ENCODE measurements at places on chromosomes 2 and 18. TPM values are rescaled to one million over a fixed set of nuclear protein-coding genes. Genes with fewer than 3 reads are reported as not detected.
A peak's percentile ranks its signal among the peaks of the same experiment; 100 is the strongest.

Gene TLX2
- total RNA-seq, result not detected

Gene INHA
- total RNA-seq, result 0.52 TPM

Gene ZNF385B
- 0.27 TPM for total RNA-seq

Gene TCF23
- total RNA-seq, result not detected

GRCh38 chr2:23248667-23249066 is 136.3 kb upstream of the KLHL29 start:
- no peaks in the 10 kb centered on the region for H3K27me3 ChIP-seq
- no peak for DNase-seq
- no peak overlapping the region for H3K4me3 ChIP-seq
- no peak overlapping the region for H3K27ac ChIP-seq
- H3K36me3 ChIP-seq, result no peaks in the 10 kb centered on the region

DNA sequence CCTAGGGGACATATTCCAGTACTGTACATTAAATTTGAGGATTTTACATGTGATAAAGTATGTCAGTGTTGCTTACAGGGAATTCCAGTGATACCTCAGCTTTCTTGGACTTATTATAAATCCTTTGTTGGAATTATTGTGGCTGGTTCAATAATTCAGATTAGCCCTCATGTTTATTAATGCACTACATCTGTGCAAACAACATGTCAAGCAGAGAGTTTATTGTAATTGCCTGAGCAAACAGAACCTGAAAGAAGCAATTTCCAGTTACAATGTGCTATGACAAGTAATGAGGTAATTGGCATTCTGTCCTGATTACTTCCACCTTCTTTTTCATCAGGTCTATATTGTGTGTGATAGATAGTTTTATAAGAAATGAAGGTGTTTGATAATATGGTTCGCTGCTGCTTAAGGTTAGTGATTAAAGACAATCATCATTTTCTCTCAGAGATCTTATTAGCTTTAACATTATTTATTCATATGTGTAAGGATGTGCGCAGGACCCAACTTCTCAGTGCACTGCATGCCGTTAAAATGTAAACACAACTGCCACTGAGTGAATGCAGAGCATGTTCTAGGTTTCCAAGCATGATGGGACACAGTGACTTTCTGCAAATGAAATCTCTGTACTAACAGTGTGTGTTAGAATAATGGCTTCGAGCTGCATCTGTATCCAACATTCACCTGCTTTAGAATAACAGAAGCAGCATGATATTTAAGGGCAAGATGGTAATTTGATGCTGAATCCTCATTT is 973.7 kb upstream of the POU3F3 start:
- H3K27me3 ChIP-seq, result no peaks in the 10 kb centered on the region
- DNase-seq, result no peak
- H3K36me3 ChIP-seq, result no peaks in the 10 kb centered on the region
- H3K4me3 ChIP-seq, result no peak overlapping the region
- H3K4me1 ChIP-seq, result no peaks in the 10 kb centered on the region
- H3K27ac ChIP-seq, result no peak overlapping the region

DNA sequence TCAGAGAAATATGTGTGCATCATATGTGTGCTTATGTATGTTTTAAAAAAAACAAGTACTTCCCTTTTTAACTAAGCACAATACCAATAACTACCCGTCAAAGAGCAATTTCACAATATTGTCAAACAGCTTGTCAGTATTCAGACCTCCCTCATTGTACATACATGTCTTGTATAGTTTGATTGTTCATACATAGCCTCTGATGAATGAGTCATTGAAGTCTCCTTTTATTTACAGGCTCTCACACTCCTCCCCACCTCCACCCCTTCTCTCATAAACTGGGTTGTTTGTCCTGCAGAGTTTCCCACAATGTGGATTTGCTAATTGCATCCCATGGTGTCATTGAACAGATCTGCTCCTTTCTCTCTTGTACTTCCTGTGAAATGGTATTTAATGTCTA is 132.8 kb upstream of the L3MBTL4 start:
- H3K27me3 ChIP-seq, result no peaks in the 10 kb centered on the region
- no peak for DNase-seq
- H3K36me3 ChIP-seq, result no peaks in the 10 kb centered on the region
- no peak overlapping the region for H3K27ac ChIP-seq

DNA sequence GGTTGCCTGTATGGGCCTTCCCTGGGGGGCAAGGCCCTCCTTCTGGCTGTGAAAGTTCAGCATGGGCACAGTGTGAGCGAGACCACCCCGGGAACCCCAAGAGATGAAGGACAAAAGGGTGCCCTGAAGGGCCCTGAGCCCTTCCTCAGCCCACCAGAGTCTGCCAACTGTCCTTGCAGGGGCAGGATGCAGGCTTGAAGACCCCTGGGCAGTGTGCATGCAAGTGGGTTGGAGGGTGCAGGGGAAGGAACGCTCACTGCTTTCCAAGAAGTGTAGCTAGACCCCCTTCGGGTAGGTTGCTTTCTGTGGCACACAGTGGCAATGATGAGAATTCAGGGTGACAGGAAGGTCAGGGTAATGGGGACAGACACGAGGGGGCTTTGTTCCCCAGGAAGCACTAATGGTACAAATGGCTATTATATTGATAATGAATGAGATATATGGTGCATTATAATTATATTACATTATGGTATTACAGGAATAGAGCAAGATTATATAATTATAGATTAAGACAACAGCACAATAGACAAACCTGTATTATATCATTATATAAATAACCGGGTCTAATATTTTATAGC is 228.7 kb downstream of the ATAD2B start:
- no peak for DNase-seq
- H3K27ac ChIP-seq, result no peak overlapping the region
- H3K36me3 ChIP-seq, result no peaks in the 10 kb centered on the region
- H3K27me3 ChIP-seq, result no peaks in the 10 kb centered on the region
- H3K4me3 ChIP-seq, result no peak overlapping the region

DNA sequence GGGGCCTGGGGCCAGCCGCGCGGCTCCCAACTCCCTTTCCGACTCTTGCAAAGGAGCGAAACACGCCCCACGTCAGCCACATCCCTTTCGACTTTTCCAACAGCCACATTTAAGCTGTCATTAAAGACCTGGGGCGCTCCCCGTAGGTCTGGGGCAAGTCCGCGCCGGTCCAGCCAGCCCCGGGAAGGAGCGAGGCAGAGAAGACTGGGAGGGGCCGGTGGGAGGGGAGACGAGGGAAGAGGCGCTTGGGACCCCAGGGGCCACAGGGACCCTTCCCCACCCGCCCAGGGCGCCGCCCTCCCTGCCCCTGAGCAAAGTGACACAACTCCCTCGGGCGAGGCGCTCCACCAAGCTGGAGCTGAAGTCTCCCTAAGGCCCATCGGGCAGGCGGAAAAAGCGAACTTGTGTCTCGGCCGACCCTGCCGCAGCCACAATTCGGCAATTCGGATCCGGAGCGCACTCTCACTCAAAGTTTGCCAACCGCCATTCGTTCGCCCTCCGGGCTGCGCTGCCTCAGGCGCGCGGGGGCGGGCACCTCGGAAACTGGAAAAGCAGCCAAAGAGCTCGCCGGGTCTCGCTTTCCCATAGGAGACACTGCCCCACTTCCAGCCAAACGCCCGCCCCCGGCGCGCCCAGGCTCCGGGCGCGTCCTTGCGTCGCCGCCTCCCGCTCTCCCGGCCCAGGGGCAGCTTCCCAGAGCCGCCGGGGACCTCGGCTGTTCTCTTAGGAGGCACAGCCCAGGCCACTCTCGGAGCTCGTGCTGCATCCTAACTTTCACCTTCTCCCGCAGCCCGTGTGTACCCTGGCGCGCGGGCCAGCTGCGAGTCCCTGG is 1.1 kb upstream of the KCTD1 start:
- peak overlapping the region; percentile 73 for H3K4me3 ChIP-seq
- H3K4me1 ChIP-seq, result peaks cover 27% of the 10 kb centered on the region
- DNase-seq, result peak; percentile 62
- H3K27me3 ChIP-seq, result peaks cover 42% of the 10 kb centered on the region

- H3K27ac ChIP-seq, result peak overlapping the region; percentile 83
- peaks cover 49% of the 10 kb centered on the region for H3K4me1 ChIP-seq
- no peaks in the 10 kb centered on the region for H3K27me3 ChIP-seq
- no peak for DNase-seq
- no peak overlapping the region for H3K4me3 ChIP-seq
Observed at GRCh38 chr2:150126839-150127238, 360.6 kb downstream of the RND3 start.

DNA sequence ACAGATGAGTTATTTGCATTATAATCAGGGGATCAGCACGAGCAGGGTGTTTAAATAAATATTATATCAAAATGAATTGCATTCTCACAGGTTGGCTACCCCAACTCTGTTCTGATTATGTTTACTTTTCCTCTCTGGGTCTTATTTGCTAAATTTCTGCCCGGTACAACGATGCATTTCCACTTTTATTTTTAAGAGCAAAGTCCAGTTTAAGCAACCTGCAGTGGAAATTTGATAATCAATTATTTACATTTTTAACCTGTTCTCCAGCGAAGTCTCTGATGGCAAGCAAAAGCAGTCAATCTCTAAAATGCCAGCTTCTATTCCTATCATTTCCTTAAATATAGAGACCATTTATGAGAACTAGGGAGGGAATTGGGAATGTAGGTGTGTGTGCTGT is 966.6 kb upstream of the SOX11 start:
- no peak overlapping the region for H3K27ac ChIP-seq
- no peaks in the 10 kb centered on the region for H3K4me1 ChIP-seq
- H3K4me3 ChIP-seq, result no peak overlapping the region
- no peaks in the 10 kb centered on the region for H3K27me3 ChIP-seq
- DNase-seq, result no peak

- H3K36me3 ChIP-seq, result no peaks in the 10 kb centered on the region
- H3K4me1 ChIP-seq, result peaks cover 6% of the 10 kb centered on the region
- DNase-seq, result no peak
- no peaks in the 10 kb centered on the region for H3K27me3 ChIP-seq
Observed at GRCh38 chr2:180010701-180011100, 3.6 kb upstream of the CWC22 start.

GRCh38 chr2:16413285-16413684 is 252.3 kb downstream of the CYRIA start:
- H3K27me3 ChIP-seq, result no peaks in the 10 kb centered on the region
- H3K4me1 ChIP-seq, result no peaks in the 10 kb centered on the region
- H3K4me3 ChIP-seq, result no peak overlapping the region

DNA sequence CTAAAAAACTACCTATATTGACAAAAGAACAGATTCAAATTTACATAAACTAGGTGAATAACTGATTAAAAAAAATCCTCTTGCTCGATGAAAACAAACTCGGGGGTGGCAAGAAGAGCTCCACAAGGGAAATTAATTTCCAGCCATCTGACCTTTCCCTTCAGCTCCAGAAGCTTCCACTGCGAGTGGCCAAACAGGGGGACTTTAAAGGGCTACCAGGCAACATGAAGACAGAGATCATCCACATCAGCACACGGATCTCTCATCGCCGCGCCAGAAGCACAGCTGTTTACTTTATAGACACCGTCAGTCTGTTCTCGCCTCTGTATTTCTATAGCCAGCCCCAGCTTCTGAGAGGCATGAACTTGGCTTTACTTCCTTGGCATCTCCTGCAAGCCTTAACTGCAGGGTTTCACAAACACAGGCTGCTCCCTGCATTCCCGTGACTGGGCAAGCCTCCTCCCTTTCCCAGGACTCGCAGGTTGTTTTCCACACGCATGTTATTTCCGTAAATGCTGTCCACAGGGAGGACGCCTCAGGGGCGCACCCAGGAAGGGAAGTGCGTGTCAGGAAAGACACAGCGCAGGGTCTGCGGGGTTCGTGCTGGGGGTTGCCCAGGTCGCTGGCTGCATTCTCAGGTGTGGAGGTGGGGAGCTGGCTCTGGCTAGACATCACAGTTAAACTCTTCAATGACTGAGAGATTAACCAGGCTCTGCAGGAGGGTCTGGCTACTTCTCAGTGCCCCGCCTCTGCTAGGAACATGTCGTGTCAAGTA is 85.0 kb downstream of the USP40 start:
- no peak for DNase-seq
- H3K36me3 ChIP-seq, result peaks cover 5% of the 10 kb centered on the region
- no peak overlapping the region for H3K4me3 ChIP-seq
- peaks cover 12% of the 10 kb centered on the region for H3K4me1 ChIP-seq

DNA sequence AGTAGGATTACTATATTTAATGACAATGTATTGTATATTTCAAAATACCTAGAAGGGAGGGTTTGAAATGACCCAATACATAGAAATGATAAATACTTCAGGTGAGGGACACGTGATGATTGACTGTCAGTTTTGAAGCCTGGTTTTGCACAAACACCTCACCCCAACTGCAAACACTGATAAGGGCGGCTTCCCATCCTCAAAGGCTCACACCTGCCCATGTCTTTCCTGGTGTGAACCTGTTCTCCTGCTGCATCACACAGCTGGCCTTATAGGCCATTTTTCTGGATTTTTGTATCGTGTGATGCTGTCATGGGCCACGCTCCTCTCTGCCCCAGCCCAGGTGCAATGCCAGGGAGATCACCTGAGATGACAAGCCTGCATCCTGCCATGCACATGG is 166.5 kb upstream of the NCK2 start:
- H3K4me1 ChIP-seq, result peaks cover 4% of the 10 kb centered on the region
- H3K27me3 ChIP-seq, result peaks cover 8% of the 10 kb centered on the region
- DNase-seq, result no peak
- no peak overlapping the region for H3K4me3 ChIP-seq
- H3K36me3 ChIP-seq, result no peaks in the 10 kb centered on the region
- H3K27ac ChIP-seq, result no peak overlapping the region

DNA sequence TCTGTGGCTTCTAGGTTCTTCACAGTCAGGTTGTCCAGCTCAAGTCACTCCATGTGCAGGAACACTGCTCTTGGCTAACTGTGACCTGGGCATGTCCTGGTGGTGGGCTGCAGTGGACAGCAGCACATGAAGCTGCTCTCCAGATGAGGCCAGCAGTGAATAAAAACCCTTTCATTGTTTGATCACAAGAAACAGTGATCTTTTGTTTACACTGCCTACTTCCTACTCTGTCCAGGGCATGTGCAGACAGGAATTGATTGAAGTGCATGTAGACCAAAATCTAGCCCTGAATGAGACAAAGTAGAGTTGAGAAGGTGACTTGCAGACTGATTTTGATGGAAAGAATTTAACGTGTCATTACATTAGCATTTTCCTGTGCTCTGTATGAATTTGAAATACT is 34.9 kb downstream of the BCL2L11 start:
- no peak overlapping the region for H3K27ac ChIP-seq
- DNase-seq, result peak; percentile 23
- no peaks in the 10 kb centered on the region for H3K36me3 ChIP-seq

DNA sequence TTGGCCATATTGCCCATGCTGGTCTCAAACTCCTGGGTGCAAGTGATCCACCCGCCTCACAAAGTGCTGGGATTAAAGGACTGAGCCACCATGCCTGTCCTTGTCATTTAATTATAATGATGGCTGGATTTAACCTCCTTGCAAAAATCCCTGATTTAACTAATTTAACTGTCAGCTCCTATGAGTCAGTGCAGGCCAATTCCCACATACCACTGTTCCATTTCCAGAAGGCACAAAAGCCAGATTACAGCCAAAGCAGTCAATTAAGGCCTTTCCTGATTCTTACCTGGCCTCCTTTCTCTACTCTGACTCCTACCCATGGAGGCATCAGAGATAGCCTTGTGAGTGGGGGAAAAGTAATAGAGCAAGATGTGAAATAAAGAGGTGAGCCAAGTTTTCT is 12.3 kb upstream of the SLC35F5 start:
- no peaks in the 10 kb centered on the region for H3K27me3 ChIP-seq
- peak; percentile 35 for DNase-seq
- peaks cover 2% of the 10 kb centered on the region for H3K4me1 ChIP-seq
- no peak overlapping the region for H3K27ac ChIP-seq
- H3K36me3 ChIP-seq, result no peaks in the 10 kb centered on the region

- H3K4me1 ChIP-seq, result no peaks in the 10 kb centered on the region
- H3K4me3 ChIP-seq, result no peak overlapping the region
- peaks cover 6% of the 10 kb centered on the region for H3K27me3 ChIP-seq
Observed at GRCh38 chr2:29802986-29803385, 118.4 kb downstream of the ALK start.

- no peaks in the 10 kb centered on the region for H3K36me3 ChIP-seq
- DNase-seq, result no peak
- H3K27me3 ChIP-seq, result no peaks in the 10 kb centered on the region
- no peaks in the 10 kb centered on the region for H3K4me1 ChIP-seq
Observed at GRCh38 chr18:9173770-9174233, 37.2 kb downstream of the ANKRD12 start.

Measured in astrocyte (in vitro differentiated cells and primary cell).